Foreskin keratinocyte (primary cell): ENCODE measurements at places on chromosomes 13 and 19. TPM values are rescaled to one million over a fixed set of nuclear protein-coding genes. Genes with fewer than 3 reads are reported as not detected.

Gene COL4A1
- 46.0 and 80.9 TPM in 2 replicates for total RNA-seq

Gene KLK10
- total RNA-seq, result 23.5 and 104 TPM in 2 replicates

Gene CLC
- not detected in 2 replicates for total RNA-seq

Gene SGCG
- not detected in 2 replicates for total RNA-seq

Gene ITGBL1
- 0.20 and 0.60 TPM in 2 replicates for total RNA-seq

Gene CDC42EP5
- total RNA-seq, result 27.1 and 32.1 TPM in 2 replicates

Gene ARL11
- total RNA-seq, result 0.53 and 0.54 TPM in 2 replicates

Gene CYP2F1
- not detected in 2 replicates for total RNA-seq

Gene MCEMP1
- not detected in 2 replicates for total RNA-seq

Gene PRKCG
- 0.07 TPM in 1 of 2 replicates, not detected in the other for total RNA-seq

Gene NDUFS7
- 80.0 and 81.3 TPM in 2 replicates for total RNA-seq

Gene CACNG7
- not detected in 2 replicates for total RNA-seq

Gene TEKTIP1
- total RNA-seq, result not detected in 2 replicates

Gene NDFIP2
- total RNA-seq, result 88.4 and 98.3 TPM in 2 replicates
